Osteoblast (primary cell): ENCODE measurements at places on chromosomes 2 and 18. TPM values are rescaled to one million over a fixed set of nuclear protein-coding genes. Genes with fewer than 3 reads are reported as not detected.

DNA sequence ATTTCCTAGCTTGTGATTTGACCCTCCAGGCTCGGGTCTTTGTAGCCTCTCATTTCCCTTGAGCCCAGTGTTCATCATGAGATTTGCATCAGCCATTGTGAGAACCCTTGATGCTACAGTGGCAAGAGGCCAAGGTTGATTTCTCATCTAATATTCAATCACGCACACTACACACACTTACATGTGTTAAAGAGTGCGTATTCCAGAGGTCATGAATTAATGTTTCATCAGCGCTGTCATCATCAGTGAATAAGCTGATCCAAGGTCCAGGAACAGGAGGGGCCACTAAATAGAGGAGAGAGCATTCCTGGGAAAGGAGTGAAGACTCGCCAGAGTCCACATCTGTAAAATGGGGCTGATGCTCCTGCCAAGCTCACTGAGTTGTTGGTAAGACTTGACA, 276.1 kb upstream of the SIX2 start:
- no peak for DNase-seq

DNA sequence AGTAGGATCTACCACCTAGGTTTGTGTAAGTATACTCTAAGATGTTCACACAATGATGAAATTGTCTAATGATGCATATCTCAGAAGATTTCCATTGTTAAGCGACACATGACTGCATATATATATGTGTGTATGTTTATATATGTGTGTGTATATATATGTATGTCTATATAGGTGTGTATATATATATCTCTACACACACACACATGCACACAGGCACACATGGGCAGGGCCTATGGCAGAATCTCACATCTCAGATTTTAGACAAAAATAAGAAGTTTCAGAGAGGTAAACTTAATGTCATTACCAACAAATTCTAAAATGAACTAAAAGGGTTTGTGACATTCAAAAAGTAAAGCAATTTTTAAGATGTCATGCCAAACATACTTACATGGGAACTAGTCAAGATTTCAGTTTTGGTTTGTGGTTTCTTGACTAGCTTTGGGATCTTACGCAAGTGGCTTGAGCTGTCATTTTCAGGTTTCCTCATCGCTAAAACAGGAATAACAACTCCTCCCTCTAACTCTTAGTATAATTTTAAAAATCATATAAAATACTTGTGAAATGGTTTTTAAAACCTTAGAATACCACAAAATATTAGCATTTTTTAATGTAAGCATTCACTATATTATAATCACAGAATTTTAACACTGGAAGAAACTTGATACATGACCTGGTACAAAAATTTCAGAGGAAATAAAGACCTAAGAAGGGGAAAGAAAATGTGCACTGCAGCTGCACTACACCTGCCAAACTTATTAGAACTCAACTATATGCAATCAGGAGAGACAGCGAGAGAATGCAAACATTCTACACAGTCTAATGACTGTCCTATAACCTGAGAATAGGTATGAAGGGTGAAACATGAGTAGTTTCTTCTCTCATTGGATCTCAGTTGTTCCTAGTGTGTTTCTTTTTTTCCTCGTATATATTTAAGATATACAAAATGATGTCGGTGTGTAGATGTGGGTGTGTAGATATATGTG, 75.7 kb downstream of the TTC21B start:
- peak; percentile 55 for DNase-seq

The C2orf78 gene
- total RNA-seq = not detected in 2 replicates

DNA sequence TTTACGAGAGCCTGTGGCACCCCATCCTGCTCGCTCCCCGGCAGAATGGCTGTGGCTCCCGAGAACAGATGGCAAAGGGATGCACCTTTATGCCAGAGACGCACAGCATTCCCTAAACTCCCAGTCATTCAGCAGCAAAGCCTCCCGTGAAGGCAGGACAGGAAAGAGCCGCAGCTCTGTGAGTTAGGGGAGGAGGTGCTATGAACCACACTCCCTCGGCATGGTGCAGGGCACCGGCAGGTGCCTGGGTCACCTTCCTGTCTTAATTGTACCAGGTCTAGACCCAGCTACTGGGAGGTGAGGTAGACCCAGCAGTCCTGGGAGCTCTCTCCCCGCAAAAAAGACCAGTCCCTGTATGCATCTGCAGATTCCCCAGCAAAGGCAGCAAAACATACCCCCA, 149.8 kb downstream of the TWIST2 start:
- no peak for DNase-seq

The GKN2 gene
- not detected in 2 replicates for total RNA-seq
